Endothelial cell of coronary artery (primary cell): ENCODE measurements at places on chromosomes 11 and 22. TPM values are rescaled to one million over a fixed set of nuclear protein-coding genes. Genes with fewer than 3 reads are reported as not detected.

The CD6 gene
- total RNA-seq = not detected in 2 replicates

The TPCN2 gene
- total RNA-seq = 8.9 and 9.6 TPM in 2 replicates

The OR52I2 gene
- not detected in 2 replicates for total RNA-seq

The IZUMO1R gene
- not detected in 2 replicates for total RNA-seq
